NCI-H146 (cell line): ENCODE measurements at places on chromosomes 5 and 9.

DNA sequence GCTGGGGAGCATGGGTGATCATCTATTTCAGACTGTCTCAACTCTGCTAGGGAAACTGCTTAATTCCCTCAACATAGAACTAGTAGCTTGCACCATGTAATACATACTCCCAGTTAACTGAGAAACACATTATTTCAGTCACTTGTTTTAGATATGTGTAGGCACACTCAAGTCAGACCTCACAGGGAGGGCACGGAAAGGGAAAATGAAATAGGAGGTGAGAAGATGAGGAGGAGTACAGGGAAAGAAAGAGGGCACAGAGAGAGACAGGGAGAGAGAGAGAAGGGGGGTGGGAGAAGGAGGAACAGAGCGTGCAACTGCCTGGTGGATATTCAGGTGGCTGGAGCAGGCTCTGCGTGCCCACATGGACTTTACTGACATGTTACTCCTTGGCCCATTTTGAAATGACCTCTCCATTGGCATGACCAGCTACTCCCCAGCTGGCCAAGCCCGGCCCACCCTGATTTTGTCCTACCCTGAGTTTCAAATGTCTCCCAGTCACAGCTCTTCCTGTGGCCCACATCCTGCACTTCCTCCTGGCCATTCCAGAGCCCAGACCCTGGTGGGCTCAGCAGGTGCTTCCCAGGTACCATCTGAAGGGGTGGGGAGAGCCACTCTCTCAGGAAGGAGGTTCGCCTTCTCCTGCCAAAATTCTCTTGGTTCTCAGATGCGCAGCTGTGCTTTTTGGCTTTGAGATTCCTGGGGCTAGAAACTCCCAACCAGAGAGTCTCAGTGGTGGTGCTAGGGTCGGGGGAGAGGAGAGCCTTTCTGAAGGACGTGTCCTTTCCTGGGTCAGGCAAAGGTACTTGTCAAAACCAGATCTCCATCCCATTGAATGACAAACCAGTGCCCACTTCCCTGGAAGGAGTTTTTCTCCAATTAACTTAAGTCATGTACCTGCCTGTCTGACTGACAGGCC, 229.4 kb downstream of the FSTL4 start:
- no peak for DNase-seq

- peak; percentile 6 for DNase-seq
These were observed 28.4 kb upstream of the GADD45G start for GRCh38 chr9:89576404-89576839.

DNA sequence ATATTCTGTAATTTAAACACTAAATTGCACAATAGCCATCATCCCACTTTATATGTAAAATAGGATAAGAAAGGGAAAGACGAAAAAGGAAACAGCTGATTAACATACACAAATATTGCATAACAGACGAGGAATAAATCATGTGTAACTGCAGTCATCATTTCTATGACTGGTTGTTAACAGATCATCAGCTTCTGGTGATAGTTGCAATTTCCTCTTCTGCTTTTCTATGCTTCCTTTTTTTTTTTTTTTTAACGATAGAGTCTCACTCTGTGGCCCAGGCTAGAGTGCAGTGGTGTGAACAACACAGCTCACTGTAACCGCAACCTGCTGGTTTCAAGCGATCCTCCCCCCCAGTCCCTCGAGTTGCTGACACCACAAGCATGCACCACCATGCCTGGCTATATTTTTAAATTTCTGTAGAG, 22.5 kb upstream of the JAKMIP2 start:
- DNase-seq: no peak

DNA sequence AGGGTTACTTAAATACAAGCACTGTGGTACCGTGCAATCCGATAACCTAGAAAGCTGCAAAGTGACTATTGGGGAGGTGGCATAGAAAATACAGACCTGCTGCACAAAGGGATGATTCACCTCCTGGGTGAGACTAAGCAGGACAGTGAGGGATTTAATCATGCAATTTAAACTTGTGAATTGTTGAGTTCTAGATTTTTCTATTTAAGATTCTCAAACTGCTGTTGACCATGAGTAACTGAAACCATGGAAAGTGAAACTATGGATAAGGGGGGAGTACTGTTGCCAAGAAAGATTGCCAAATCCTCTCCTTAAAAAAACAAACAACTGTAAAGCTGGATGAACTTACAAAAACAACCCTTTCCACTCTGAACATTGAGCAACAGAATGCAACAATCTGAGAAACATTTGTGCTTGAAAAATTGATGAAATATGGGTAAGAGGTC, 61.5 kb upstream of the NUDT12 start:
- no peak for DNase-seq
